ENCODE measurements at places on chromosomes 3 and 15.
A peak's percentile ranks its signal among the peaks of the same experiment; 100 is the strongest.

GRCh38 chr15:92661069-92661468, 5.5 kb upstream of the FAM174B start:
- DNase-seq: no peak

DNA sequence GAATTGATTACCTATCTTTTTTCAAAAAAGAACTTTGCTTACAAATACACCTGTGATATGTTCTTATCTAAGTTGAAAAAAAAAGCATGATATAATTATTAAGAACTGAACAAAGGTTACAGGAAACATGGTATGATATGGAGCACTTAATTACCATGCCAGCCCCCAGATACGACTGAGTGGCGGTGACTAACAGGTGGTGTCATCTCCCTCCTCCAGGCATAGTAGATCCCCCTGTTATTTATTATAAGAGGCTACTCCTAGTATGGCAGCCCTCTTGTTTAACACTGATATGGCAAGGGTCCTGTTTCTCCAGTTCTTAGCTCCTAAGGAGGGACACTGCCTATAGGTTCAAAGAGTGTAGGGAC, 31.0 kb upstream of the TM4SF4 start:
- no peak for DNase-seq

DNA sequence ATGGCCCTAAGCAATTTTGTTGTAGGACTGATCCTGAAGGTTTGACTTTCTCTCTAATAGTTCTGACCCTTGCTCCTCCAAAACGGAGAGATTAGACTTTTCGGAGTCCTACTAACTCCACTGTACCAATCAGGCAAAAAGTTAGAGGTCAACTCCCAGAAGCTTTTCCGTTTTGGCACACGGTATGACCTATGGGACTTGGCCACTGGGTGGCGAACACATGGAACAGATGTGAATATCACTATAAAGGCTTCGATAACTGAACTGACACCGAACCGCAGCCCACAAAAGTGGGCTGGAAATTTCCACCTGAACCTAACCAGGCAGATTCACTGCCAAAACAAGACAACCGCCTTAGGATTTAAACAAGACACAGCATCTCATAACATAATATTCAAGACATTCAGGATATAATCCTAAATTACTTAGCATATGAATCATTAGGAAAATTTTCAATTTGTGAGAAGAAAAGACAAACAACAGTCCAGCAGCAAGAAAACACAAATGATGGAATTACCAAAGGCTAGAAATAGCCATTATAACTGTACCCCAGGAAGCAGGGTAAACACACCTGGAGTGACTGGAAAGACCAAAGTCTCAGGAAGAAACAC, 12.2 kb upstream of the TM2D3 start:
- DNase-seq: no peak

DNA sequence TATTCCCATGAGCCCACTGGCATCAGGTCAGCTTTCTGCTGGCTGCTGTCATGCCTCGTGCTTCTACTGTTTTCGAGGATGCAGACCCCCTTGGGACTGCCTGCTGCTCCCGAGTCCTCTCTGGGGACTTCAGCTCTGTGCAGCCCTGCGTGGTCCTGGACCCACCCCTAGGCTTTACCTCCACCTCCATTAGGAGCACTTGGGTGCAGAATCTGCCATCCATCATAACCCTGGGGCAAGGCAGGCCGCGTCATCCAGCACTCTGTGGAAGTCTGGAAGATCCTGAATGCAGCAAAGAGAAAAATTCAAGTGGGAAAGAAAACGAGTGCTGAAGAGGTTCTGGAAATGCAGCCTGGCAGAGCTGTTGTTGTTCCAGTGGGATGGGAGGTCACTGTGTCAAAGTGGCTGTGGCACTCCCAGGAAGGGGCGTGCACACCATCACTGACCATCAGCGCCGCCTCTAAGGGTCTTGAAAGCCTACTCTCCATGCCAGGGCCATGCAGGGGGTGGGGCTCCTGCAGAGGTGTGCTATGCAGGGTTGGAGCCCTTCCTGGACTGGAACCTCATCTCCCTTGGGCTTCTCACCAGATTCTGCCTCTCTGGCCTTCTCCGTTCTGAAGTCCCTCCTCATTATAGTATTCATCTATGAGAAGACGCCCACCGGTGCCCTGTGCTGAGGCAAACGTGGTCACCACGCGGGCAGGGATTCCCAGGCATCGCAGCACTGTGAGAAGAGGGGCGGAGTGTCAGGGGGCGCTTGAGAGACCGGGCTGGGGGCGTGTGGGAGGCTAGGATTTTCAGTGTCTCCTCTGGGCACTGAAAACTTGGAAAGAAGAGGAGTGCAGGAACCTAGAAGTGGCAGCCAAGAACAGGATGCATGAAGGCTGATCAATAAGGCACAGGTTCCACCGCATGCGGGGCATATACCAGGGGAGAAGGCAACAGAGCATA, 12.5 kb downstream of the EPB42 start:
- DNase-seq: no peak

GRCh38 chr3:3923619-3924018, 124.4 kb downstream of the LRRN1 start:
- DNase-seq: no peak

DNA sequence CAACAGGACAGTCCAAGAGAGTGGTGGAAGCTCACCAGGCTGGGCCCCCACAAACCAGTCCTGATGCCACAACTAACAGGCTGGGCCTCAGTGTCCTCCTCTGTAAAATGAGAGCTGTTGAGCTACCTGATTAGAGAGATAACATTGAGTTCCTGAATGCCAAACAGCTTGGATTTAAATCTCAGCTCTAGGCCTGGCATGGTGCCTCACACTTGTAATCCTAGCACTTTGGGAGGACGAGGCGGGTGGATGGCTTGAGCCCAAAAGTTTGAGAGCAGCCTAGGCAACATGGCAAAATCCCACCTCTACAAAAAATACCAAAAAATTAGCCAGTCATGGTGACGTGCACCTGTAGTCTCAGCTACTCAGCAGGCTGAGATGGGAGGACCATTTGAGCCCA, 20.1 kb upstream of the TMCC1 start:
- no peak for DNase-seq

- DNase-seq: no peak
Measured at GRCh38 chr15:64774629-64775493, 528 bp downstream of the RBPMS2 start.

- DNase-seq: no peak
Measured at GRCh38 chr3:71201939-71202338, 381.6 kb downstream of the FOXP1 start.

DNA sequence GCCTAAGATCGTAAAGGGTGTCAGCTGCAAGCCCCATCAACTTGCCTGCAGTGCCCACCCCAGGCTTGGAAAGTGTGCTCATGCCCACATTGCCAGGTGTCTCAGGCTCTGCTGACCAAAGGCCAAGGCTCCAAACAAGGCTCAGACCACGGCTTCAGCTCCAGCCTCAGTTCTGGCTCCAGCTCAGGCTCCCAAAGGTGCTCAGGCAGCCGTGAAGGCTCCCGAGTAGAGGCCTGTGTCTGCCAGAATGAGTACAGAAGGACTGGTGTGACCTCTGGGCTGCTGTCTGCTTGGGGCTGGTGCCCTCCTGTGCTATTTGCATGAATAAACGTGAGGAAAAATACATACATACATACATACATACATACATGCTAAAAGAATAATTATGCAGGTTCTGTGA, 27.9 kb upstream of the UACA start:
- DNase-seq: no peak

- DNase-seq: no peak
Measured at GRCh38 chr3:72322264-72322976, 525.8 kb downstream of the SHQ1 start.

- no peak for DNase-seq
Measured at GRCh38 chr3:178518660-178519396, 17.4 kb upstream of the KCNMB2 start.

DNA sequence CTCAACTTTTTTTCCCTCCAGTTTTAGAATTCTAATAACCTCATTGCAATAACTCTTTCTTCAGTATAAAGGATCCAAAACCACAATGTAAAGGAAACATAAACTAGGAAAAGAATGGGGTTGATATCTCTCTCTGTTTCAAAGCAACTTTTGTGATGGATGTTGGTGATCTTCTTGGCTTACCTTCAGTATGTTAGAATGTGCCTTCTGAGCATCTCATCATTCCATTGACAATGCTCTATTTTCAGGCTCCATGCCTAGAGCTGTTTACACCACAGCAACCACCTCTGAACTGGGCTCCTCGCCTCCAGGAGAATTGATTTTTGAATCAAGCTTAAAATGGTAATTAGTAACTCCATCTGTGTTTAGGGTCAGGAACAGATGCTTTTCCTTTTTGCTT, 6.6 kb downstream of the NLGN1 start:
- no peak for DNase-seq

DNA sequence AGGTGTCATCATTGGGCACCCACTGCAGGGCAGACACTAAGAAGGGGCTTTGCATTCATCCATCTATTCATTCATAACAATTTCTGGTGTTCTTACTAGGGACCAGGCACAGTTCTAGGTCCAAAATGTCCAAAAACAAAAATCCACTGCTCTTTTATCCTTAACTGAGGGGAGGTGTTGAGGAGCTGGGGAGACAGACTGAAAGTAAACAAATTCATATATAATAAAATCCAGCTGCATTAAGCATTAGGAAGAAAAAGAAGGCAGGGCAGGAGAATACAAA, 1.1 kb downstream of the EIF4E3 start:
- DNase-seq: no peak

- DNase-seq: no peak
Measured at GRCh38 chr3:165393461-165393860, 197.3 kb upstream of the SLITRK3 start.

- DNase-seq: no peak
Measured at GRCh38 chr15:69369631-69370030, 44.5 kb upstream of the KIF23 start.

DNA sequence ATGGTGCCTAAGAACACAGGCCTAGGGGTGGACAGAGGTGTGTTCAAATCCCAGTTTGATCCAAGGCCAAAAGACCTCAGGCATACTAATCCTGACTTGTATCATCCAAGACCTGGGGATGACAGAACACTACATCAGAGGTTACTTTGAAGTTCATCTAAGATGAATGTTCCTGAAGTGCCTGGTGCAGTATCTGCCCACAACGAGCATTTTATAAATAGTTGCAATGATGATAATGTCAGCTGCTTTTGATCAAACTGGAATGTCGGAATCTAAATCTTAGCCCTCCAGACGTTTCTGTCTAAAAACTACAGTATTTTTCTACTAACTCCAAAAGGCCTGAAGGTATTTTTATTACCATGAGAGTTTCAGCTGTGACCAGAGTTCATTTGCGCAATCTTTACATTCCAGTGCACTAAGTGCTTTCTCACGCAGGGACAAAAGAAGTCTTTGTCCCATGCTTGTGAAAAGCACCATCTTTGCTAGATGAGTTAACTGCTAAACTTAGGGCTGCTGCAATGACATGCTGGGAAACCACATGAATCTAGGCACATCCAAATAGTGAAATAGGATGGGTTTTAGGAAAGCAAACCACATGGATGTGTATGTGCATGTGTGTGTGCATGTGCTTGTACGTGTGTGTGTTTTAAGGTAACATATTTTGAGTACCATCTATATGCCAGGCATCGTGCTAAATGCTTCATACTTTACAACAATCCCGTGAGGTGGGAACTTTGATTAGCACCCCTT, 18.1 kb downstream of the ANXA2 start:
- no peak for DNase-seq

- DNase-seq: peak; percentile 21
Measured at GRCh38 chr3:146218880-146219866, 31.7 kb downstream of the PLSCR4 start.

DNA sequence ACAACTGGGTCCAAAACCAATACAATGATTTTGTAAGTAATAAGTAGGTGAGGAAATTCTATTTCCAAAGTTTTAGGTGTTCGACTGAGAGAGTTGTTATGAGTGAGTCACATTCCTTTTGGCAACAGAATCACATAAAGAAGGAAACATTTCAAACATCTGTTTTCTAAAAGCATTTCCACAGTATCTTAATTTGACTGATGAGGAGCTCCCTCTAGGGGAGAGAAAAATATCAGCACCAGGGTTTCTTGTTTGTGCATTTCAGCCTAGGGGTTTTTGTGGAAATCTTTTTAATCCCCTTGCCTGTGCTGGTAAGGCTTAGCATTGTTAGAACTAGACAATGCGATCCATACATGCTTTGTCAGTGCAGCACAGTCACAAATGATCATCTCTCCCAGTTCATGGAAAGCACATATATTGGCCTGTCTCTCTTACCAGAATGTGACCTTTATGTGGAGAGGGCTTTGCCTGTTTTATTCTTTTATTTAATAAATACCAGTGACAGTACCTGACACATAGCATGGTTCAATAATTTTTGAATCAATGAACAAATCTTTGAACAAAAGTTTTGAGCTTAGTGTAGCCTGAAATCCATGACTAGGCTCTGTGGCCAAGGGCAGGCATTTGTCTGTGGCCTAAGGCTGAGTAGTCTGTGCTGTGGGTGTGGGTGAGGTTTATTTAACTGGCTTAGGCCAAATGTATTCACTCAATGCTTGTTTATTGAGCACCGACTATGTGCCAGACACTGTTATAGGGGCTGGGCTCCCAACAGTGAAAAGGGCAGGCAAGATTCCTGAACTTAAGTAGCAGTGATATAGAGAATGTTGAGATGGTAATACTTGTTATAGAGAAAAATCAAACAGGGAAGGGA, 21.1 kb upstream of the IQCF6 start:
- DNase-seq: peak; percentile 24

GRCh38 chr3:23961066-23961465, 16.0 kb downstream of the NR1D2 start:
- DNase-seq: no peak

DNA sequence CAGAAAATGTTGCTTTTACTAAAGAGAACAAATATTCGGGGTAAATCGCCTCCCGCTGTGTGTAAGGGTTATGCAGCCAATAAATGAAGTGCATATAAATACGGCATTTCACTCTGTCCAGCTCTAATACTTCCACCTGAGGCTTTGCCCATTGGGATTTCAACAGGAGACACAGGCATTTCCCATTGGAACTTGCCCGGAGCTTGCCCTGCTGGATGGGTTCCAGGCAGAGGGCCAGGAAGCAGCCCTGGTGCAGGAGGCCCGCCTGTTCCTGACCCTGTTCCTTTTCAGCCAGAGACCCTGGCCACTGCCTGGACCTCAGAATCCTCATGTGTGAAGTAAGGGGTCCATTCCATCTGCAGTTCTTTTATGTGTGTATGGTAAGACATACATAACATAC, 17.4 kb upstream of the CEMIP start:
- DNase-seq: no peak

GRCh38 chr3:187120326-187120725, 19.0 kb downstream of the RPL39L start:
- DNase-seq: no peak

DNA sequence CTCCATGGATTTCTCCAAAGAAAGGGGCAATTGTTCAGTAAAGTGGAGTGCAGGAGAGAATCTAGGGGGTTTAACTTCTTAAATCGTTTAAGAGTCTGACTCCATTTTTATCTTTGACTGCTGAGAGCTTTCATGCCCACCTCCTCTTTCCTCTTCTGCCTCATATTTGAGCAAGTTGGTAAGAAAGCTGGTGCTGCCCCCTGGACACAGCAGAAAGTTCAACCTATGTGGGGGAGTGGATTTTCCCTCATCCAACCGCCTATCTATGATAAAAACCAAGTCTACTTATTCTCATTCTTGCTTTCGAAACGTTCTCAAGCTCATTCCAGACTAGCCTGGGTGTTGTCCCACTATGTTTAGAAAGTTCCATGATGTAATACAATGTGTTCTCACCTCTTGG, 26.0 kb downstream of the HHLA2 start:
- no peak for DNase-seq

- DNase-seq: no peak
Measured at GRCh38 chr3:105559856-105560255, 193.1 kb downstream of the ALCAM start.

GRCh38 chr3:124558991-124559845, 171.0 kb upstream of the UMPS start:
- DNase-seq: no peak

GRCh38 chr3:14175383-14176037, 2.9 kb downstream of the XPC start:
- peak; percentile 30 for DNase-seq

All from activated T-cell treated with anti-CD3 and anti-CD28 coated beads for 4 hours (primary cell).